Stimulated activated CD4-positive, alpha-beta T cell treated with anti-CD3 and anti-CD28 coated beads, Interleukin-12 subunit alpha, Interleukin-12 subunit beta, amount 100 ng/mL, for 24 hours (primary cell): ENCODE measurements at places on chromosomes 3 and 15.

DNA sequence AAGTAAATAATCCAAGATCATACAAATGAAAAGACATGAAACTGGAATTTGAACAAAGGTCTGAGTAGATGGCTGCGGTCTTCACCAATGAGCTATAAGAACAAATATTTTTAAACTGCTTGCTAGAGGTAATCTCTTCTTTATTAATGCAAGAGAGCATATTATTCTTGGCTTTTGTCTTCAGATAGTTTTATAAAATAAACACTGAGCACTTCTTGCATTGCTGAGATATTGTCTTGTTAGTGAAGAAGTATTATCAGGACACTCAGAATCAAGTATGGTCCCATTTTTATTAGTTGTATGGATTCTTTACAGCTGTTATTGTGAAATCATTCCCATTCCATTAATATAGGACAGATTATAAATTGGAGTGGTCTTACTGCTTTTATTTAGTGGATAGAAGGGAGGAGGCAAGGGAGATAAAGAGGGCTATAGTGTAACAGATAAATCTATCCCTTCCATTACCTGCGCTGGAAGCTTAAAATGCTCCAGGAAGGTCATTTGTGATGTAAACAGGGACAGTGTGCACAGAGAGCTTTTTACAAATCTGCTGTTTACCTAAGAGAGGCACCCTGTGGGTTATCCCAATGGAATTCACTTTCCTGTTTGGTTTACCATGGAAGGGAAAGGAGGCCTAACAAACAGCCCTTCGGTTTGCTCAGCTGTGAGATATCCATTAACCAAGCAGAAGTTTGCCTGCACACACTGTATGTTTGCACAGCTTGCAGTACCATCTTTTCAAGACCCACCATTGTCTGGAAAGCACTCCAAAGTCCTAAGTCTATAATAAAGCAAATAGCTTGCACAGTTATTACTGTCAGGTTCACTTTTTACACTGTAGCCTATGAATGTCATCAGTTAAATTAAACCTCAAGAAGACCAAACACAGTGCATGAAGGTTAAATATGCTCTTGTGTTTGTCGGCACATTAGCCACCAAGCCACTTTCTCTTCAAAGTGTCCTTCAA, 347.7 kb upstream of the TGFBR2 start:
- DNase-seq = no peak

DNA sequence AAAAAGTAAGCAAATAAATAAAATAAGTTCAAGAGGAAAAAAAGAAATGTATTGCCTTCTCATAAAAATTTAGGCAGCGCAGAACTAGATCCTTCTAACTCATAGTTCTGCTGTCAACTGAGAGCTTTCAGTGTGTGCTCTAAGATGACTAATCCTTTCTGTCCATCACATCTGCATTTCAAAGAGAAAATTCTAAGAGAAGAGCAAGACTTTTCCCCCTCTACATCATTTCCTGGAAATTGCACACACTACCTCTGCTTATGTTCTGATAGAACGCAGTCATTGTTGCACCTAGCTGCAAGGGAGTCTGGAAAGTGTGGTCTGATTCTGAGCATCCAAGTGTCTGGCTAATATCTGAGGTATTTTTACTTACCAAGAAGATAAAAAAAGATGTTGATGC, 39.6 kb upstream of the SLCO3A1 start:
- DNase-seq = no peak

DNA sequence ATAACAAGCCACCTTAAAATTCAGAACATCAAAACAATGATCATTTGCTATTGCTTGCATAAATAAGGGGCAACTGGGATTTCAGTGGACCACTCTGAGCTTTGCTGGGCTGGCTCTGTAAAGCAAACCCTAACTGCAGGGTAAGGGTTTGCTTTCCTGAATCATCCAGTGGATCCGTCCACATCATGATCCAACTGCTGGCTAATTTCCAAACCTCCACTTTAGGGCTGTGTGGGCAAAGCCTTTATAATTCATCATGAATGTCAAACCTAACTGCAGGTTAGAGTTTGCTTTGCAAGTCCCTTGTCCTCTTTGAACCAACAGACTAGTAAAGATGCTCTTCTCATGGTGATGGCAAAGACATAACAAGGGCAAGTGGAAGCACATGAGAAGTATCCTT, 76.1 kb downstream of the SYNPR start:
- DNase-seq = no peak

- no peak for DNase-seq
These were observed 406.9 kb downstream of the NR2F2 start for GRCh38 chr15:96737408-96737807.

GRCh38 chr3:24072193-24072592, 127.1 kb downstream of the NR1D2 start:
- no peak for DNase-seq

DNA sequence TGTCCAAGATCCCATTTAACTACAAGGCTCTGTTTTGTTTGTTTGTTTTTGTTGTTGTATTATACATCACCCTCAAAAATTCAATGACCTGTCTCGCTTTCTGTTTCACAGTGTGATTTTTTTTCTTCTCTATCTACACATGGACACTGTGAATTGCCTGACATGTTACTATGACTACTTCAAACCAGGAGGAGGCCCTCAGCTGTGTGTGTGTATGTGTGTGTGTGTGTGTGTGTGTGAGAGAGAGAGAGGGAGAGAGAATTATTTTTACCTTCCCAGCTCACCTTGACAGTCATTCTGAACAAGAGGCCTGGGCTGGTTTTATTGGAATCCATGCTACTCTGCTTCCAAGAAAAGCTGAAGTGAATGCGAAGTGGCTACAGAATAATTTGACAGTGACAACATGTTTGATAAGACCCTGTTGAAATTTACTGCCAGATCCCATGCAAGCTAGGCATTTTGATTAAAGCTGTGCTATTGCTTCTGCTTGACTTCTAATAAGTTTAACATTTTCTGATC, 841.4 kb downstream of the NSUN3 start:
- no peak for DNase-seq

DNA sequence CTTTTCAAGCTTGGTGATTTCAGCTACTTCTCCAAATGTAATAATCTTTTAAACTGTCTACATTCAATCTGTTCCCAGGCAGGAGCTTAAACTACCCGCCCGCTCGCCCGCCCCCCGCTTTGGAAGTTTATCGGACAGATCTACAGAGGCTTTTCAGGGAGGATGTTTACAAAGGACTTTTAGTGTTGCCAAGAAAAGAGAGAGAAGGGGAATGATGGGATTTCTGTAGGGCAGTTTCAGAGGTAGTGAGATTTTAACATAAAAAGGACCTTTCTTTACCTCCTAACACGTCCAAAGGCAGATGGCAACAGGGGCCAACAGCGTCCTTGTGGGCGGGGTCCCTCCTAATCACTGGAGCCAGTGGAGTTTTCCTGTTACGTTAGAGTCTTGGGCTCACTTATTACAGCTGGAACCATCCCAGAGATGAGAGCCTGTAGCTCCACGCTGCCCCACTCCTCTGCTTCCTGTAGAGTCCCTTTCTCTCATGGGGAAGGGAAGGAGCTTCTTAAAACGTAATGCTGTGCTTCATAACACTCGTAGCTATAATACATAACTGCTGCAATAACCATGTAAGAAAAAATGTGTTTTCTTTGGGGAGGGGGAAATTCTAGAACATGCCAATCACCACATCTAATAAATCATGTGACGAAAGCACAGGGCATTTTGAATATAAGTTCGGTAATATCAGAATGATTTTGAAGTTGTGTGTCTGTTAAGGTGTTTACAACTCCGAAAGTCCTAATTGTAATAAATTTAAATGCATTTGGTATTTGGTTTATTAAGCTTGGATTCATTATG, 30.9 kb downstream of the HES1 start:
- no peak for DNase-seq
